Right cardiac atrium (tissue), 5 donors: ENCODE measurements at places on chromosomes 4 and X.
A peak's percentile ranks its signal among the peaks of the same experiment; 100 is the strongest.

DNA sequence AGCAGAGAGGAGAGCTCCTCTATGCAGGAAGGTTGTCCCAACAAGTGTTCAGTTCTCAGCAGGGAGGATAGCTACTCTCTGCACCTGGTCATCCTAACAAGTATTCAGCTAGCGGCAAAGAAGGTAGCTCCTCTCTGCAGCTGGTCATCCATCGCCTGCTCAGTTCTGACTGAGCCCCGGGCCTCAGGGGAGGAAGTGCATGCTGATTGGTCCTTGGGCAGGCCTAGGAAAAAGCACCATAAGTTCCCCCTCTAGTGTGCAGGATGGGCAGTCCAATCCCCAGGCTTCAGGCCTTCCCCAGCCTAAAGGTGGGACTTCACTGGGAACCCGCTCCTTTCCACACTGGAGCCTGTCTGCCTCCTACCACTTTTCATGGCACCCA, 4.4 kb upstream of the FBXW7 start:
- DNase-seq: no peak

DNA sequence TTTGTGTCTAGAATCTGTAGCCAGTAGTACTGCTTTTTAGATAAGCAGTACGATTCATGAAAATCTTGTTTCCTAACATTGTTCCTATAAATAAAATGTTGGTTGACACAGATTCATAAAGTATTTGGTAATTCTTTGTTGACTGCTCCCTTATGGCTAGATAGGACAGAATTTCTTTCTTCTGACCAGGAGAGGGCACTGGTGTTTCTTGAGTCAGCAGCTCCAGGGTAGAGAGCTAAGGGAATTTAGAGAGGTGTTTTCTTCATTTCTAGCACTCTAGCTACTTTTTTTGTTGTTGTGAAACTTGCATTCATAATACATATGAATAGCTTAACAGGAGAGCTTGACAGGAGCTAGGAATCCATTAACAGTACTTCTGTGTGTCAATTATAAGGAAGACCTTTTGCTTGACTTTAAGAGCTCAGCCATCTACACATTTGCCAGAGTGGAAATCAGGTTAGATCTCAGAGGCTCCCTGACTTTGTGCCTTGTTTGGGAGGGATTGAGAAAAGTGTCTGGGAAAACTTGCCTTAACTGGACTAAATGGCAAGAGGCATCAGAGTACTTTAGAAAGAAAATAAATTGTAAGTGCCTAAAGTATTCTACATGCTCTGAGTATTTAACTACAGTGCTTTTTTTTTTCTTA, 756.1 kb downstream of the SH3BGRL start:
- DNase-seq: no peak

- DNase-seq: no peak
Observed at GRCh38 chrX:63718010-63718694, 66.9 kb downstream of the ARHGEF9 start.

DNA sequence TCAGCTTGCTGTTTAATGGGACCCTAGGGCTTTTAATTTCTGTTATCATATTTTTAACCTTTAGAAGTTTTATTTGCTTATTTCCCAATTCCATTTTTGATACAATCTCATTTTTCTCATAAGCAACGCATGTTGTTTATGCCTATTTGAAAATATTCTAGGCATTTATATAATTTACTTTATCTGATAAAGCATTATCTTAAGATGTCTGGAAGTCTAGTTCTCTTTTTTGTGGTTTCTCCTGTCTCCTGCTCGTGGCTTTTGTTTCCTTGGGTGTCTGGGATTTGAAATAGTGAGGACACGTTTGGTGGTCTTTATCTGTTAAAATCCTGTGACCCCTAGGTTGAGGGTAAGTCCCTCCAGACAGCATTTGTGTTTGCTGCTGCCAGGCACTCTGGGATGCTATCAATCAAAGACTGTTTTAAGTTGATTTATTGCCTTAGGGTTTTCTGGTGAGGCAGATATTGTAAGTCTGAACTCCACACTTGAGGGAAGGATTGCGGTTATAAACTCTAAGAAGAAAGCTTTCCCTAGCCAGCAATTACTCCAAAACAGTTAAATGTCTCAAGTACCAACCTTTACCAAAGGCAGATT, 208.0 kb downstream of the PRDM5 start:
- DNase-seq: no peak

DNA sequence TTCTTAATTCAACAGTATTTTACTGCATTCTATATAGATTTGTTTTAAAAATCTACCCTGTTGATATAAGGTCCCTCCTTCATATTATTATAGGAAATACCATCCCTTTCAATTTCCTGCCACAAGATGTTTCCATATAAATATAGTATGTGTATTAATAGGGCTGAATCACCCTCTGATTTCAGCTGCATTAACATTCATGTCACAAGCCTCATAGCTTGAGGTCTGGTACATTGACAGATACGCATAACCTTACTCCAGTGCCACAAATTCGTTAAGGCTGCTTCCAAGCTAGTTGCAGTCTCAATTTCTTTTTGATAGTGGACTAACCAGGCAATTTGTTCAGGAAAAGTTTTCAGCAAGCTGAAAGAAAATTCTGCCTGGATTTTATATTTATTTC, 128.4 kb downstream of the KLHL34 start:
- no peak for DNase-seq

DNA sequence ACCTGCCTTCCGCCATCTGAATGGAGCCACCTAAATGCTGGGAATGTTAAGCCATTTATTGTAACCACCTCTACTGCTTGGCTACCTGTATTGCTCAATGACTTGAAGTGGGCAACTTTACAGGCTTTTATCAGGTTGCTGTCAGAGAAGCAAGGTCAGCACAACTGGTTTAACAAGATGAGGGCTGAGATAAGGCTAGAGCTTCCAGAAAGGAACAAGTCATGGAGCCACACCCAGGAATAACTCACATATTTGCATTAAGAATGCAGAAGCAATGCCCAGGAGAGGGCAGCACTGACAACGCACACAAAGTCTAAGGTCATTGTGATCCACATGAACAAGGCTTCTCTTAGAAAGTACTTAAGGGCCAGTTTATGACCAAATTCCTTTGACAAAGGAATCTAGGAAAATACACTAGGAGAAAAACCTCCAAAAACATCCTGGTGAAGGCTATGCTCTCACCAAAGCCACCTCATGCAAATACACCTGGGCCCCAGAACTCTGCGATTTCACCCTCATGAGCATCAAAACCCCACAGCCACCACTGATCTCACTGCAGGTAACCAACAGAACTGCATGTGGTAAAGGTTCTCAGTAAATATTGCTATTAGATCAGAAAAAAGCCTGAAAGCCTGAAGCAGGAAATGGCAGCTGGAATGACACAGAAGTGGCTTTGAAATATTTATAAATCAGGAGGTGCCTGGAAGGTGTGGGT, 15.0 kb upstream of the STS start:
- DNase-seq: peak; percentile 45

DNA sequence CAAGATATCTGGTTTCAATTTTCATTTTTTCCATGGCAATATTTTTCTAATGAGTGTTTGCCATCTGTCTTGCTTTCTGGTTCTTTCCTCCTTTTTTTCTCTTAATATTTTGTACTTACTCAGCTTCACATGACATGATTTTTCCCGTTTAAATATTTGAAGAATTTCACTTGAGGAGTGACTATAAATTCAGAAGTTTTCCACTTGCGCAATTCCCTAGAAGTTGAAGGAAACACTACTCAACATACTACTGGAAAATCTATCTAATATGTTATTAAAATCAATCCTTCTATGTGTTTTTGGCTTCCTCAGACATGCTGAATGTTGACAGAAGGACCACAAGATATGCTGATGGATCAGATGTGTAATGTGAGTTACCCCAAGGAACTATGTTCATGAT, 36.8 kb upstream of the BANK1 start:
- no peak for DNase-seq

DNA sequence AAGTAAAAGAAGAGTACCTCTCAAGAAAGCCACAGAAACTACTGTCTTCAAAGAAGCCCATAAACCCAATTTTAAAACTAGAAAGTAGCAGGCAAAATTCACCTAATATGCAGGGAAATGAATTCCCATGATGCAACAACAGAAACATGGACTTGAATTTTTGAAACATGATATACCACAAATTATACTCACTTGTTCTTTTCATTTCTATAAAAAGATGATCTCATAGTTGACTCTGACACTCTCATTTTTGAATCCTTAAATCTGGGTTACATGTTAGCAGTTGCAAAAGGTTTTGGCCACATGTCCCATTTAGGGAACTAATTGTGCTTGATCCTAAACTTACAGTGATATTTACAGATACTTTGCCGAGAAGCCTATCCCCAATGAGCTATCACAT, 1130.8 kb downstream of the FAT4 start:
- DNase-seq: no peak

DNA sequence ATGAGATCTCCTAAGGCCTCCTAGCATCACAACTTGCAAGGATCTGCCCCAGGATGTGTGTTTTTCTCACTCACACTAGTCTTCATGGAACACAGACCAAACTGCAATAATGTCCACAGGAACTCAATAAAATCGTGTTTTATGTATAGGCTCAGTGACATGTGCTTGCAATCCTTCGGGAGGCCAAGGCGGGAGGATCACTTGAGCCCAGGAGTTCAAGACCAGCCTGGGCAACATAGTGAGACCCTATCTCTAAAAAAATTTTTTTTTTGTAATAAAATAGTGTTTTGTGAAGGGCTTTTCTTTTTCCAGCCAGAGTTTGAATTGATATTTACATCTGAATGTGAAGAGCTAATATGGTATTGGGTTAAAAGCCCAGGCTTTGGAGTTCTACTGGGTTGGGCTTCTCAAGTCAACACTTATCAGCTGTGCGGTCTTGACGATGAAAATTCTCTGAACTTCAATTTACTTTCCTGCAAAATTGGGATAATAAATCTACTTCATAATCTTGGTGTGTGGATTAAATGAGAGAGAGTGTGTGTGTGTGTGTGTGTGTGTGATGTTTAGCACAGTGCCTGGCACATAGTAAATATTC, 38.7 kb upstream of the SETD7 start:
- DNase-seq: no peak

DNA sequence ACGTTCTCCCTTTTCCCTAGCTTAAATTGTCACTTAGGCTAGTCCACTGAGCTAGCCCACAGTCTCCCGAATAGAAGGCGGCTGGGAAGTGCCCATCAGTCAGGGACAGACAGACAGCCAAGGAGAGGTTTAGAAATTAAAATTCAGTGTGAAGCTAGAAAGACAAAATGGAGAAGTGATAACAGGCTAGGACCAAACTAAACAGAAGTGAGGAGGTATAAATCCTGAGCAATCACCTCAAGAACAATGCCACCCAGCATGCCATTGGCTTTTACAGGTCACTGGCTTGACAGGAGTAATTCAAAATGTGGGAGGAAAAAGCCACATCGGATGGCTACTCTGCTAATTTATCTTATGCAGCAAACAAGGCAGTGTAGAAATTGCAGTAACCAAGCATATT, 138.9 kb downstream of the MAPK10 start:
- no peak for DNase-seq

GRCh38 chrX:65582450-65583082, 48.0 kb upstream of the LAS1L start:
- no peak for DNase-seq

DNA sequence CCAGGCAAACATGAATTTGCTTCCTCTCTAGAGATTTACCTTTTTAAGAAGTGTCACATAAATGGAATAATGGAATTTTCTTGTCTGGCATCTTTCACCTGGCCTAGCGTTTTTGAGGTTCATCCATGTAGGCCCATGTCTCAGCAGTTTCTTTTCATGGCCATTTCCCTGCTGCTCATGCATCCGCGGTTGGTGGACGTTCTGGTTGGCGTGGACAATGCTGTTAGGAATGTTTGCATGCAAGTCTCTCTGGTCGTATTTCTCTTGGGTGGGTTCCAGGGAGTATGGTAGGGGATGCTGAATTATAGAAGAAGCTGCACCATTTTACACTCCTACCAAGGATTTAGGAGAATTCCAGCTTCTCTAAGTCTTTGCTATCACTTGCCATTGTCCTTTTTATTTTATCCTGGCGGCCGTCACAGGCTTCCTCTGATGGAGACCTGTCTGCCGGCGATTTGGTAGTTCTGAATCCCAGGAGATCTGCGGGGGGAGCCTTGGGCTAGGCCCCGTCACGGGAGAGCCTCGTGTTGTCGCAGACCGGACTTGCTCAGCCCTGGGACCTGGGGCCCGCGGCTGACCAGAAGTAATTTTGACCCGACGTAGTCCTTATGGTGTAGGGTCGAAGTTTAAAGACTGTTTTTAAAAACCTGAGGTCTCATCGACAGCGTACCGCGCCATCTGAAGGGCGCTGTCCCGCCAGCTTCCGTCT, 56.9 kb upstream of the TADA2B start:
- peak; percentile 79 for DNase-seq

DNA sequence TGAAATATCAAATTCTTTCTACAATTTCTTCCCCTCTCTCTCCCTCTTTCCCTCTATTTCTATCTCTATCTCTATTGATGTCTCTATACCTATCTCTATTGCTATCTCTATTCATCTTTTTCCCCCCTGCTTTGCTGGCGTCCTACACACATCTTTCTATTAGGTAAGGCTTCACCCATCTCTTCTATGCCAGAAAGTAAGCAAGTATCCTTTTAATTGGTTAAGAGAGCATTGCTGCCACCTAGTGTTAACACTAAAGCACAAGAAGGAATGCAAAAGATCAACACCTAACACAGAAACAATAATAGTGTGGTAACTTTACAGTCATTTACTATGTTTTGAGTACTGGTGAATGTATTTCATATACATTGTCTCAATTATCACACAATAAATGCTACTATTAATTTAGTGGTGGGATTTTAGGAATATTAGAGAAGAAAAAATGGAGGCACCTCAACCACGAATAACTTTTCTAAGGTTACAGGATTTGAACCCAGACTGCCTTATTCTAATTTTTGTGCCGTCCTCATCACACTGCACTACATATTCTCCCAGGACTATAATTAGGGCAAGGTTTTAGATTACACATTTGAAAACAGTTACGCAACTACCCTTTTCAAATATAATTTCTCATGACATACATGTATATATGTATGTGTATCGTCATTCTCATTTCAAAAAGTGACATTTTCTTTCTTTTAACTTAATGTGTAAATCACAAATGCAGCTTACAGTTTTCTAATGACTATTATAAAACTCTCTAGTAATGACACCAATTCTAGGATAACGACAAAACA, 3.7 kb upstream of the C4orf36 start:
- DNase-seq: no peak

GRCh38 chrX:17380221-17380620, 5.2 kb downstream of the NHS start:
- DNase-seq: no peak

GRCh38 chr4:168743601-168744000, 246.7 kb downstream of the PALLD start:
- DNase-seq: no peak

DNA sequence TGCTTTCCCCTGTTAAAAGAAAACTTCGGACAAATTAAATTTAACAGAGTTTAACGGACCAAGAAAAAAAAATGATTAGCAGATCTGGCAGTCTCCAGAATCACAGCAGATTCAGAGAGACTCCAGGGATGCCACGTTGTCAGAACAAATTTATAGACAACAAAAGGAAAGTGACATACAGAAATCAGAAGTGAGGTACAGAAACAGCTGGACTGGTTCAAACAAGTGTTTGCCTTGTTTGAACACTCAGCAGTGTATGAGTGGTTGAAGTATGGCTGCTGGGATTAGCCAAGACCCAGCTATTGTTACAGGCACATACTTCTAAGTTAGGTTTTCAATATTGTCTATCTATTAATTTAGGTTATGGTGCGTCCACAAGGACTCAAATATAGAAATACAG, 19.1 kb downstream of the PIR start:
- no peak for DNase-seq
